ENCODE measurements at places on chromosomes 3 and 15.

GRCh38 chr3:42473083-42473932 is 29.1 kb upstream of the VIPR1 start:
- no peak for DNase-seq

DNA sequence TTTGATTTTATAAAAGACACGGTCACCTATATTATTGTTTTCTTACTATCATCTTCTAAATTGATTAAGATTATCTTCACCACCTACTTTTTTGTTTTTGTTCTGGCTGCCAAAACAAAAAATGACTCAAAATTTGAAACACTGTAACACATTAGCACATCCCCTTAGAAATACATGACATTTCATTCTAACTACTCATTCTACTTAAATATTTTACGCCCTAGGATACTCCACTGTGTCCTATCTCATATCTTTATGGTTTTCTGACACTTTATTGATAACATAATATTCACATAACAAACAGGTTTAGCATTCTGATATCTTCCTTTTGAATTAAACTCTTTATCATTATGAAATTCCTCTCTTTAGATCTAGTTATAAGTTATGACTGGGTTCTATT is 656.2 kb downstream of the GBE1 start:
- DNase-seq: no peak

DNA sequence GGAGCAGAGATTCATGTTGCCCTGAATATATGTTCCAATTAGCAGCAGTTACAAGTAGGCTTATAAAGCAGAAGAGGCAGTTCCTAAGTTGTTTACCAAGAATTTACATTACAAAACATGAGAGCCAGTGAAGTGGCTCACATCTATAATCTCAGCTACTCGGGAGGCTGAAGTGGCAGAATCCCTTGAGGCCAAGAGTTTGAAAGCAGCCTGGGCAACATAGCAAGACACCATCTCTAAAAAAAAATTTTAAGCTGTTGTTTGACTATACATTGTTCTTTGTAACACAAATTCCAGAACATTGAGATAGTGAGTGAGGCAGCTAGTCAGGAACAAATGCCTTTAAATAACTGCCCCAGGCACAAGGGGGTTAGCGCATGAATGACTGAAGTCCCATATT is 10.3 kb upstream of the ZMAT3 start:
- DNase-seq: no peak

- no peak for DNase-seq
Observed at GRCh38 chr3:159146856-159147435, 345.1 kb downstream of the MFSD1 start.

GRCh38 chr3:154149286-154149685 is 28.1 kb downstream of the ARHGEF26 start:
- no peak for DNase-seq

- DNase-seq: no peak
Observed at GRCh38 chr3:179663093-179663492, 10.3 kb downstream of the USP13 start.

- DNase-seq: peak; percentile 32
Observed at GRCh38 chr15:98311566-98312188, 336.7 kb upstream of the IGF1R start.

- no peak for DNase-seq
Observed at GRCh38 chr3:161914703-161915417, 418.3 kb downstream of the OTOL1 start.

DNA sequence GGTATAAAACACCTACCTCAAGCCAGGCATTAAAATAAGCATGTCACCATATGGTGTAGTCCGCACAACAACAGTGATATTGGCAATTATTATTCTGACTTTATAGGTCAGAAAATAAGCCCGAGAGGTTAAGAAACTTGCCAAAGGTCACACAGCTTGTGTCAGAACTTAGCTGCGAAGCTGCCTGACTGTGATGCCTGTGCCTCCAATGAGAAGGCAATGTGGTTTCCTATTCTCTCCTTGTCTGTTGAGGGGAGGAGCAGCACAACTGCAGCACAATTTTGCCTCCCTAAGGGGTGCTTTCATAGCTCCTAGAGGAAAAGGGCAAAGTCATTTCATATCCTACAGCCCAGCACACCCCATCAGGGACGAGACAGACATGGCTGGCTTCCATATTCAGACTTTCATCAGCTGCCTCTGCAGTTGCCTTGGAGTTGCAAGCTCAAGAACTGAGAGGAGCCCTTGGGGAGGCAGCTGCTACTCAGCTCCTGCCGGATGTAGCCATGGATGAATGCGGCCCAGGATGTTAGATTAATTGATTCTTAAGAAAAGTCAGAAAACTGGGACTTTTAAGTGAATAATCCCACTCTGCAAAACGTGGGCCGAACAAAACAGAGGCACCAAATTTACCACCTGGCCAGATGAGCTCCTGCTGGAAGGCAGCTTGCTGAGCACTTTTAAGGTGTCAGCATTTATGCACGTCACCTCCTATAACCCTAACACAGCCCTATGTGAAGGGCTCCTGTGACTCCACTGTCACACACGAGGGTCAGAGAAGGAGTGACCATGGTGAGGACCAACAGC is 38.5 kb downstream of the MYO5C start:
- no peak for DNase-seq

DNA sequence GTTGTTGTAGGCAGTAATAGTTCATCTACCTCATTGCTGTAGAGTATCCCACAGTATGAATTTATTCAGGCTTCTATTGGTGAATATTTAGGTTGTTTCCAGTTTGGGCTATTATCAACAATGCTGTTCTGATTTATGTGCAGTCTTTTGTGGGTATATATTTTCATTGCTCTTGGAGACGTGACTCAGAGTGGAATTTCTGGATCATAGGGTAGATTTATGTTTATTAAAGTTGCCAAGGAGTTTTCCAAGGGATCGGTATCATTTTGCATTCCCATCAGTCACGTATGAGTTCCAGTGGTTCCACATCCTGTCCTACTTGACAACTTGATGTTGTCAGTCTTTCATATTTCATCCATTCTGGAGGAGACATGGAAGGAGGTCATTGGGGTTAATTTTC is 8.4 kb upstream of the HRH1 start:
- no peak for DNase-seq

DNA sequence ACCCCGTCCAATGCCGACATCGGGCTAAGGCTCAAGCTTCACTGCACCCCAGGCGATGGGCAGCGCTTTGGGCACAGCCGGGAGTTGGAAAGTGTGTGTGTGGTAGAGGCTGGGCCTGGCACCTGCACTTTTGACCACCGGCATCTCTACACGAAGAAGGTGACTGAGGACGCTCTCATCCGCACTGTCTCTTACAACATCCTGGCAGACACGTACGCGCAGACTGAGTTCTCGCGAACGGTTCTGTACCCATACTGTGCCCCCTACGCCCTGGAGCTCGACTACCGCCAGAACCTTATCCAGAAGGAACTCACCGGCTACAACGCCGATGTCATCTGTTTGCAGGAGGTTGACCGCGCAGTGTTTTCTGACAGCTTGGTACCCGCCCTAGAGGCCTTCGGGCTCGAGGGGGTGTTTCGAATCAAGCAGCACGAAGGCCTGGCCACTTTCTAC is 1.0 kb downstream of the PDE12 start:
- DNase-seq: peak; percentile 16

- DNase-seq: no peak
Observed at GRCh38 chr15:64455961-64456371, 4.4 kb upstream of the ZNF609 start.

DNA sequence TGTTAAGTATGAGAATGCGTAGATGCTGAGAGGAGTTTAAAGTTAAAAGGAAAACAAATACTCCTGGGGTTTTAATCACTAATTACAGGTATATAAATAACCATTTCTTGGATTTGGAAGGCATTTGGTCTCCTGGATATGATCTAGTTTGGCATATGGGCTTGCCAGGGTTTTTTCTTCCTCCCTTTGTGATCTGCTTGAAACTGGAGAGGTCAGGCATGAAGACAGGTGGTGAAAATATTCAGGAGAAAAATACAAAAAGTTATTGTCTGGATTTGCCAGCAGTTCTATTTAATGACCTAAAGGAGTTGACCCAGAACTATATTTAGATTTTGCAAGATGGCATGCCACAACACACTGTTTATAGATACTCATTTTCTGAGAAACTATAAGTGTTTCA is 136.3 kb downstream of the DIPK2A start:
- no peak for DNase-seq

GRCh38 chr3:187400756-187401155 is 32.6 kb downstream of the RTP4 start:
- no peak for DNase-seq

- no peak for DNase-seq
Observed at GRCh38 chr3:37400945-37401344, 226.6 kb upstream of the LRRFIP2 start.

GRCh38 chr3:52181543-52181942 is 16.4 kb upstream of the ALAS1 start:
- no peak for DNase-seq

- DNase-seq: no peak
Observed at GRCh38 chr15:78944202-78944625, 632 bp downstream of the CTSH start.

GRCh38 chr15:73196113-73196512 is 143.8 kb downstream of the NEO1 start:
- DNase-seq: no peak

- no peak for DNase-seq
Observed at GRCh38 chr3:172063456-172064432, 24.4 kb downstream of the FNDC3B start.

DNA sequence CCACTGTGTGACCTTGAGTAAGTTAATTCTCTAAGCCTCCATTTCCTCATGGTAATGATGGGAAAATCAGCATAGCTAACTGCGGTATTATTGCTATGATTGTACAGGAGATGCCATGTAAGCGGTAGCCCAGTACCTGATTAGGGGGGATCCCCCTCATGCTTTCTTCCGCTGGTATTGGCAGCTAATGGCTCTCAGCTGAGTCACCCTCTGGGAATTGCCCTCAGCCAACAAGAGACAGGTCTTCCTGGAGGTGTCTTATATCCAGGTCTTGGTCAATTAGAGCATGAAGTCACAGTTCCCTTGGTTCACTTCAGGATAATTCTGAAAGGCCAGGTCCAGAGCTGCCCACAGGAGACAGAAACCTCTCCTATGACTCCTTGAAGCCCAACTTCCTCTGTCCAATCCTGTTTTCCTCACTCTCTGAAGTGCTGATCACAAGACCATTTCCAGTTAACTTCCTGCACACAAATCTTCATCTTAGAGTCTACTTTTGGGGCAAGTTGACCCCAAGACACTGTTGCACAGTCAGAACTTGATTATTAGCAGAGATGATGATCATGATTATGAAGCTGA is 724.7 kb upstream of the ZNF385D start:
- DNase-seq: no peak

- DNase-seq: no peak
Observed at GRCh38 chr15:77456746-77457145, 36.1 kb downstream of the HMG20A start.

Measured in activated T-helper 1 cell treated with anti-CD3 and anti-CD28 coated beads, Interleukin-2, amount 50 U/mL, for 16 hours (primary cell).